Activated CD8-positive, alpha-beta memory T cell treated with anti-CD3 and anti-CD28 coated beads, Interleukin-2, amount 10 ng/mL, durations not matched to agents 7 days and 5 days (primary cell): ENCODE measurements at places on chromosomes 1 and 21.

GRCh38 chr1:56578138-56578962, 1.0 kb downstream of the PLPP3 start:
- no peak for DNase-seq

DNA sequence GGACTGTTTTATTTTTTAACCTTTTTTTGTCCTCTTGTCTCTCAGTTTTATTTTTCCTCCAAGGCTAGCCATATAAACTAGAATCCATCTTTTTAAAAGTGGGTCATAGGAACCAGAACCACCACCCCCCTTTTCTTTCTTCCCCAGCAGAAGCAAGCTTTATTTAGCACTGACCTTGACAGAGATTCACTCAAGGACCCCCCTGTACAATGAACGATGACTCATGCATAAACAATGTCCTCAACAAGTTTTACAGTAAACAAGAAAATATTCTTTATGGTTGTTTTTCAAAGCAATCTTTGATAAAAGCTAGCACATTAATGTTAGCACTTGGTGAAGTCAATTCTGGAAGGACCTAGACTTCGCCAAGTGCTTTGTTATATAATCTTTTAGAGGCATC, 14.1 kb downstream of the PKN2 start:
- DNase-seq = no peak

GRCh38 chr1:247090455-247090854, 11.8 kb upstream of the ZNF670 start:
- no peak for DNase-seq

DNA sequence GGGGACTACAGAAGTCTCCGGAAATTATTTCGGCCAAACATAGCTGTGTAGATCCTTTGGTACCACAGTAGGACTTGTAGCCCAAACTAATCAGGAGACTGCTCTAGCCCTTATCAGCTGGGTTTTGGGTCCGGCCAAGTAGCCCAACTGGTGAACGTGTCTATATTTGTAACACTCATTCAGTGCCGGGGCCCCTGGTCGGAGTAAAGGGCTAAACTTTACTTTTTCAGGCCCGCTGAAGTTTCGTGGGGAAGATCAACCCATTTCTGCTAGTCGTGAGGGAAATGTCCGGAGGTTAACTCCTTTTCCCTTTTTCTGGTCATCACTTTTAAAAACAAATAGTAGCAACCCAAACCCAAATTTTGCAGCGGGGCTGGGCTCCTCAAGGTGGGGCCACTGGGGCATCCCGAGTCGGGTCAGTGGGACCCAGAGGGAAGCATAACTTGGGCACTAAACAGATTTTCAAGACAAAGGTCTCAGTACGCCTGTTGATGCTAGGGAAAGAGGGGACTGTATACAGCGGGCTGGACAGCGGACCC, 1.7 kb downstream of the LHX9 start:
- no peak for DNase-seq

DNA sequence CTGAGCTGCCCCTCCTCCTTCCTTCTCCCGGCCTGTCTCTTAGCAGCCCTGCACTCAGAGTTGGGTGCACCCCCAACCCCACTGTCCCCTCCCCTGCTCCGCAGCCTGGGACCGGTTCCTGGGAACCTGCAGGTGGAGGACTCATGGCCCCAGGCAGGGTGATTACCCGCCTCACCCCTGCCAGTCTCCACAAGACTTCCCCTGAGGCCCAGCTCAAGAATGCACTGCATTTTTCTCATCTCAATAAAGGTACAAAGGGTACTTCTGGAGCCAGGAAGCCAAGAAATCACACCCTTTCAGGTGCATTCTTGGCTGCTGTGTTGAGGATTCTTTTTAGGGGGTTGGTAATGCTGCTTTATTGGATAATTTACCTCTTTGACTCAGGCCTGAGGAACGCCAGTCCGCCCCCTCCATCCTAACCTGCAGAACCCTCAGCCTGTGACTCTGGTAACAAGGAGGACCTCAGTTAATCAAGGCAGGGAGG, 126.3 kb upstream of the TMPRSS2 start:
- no peak for DNase-seq

DNA sequence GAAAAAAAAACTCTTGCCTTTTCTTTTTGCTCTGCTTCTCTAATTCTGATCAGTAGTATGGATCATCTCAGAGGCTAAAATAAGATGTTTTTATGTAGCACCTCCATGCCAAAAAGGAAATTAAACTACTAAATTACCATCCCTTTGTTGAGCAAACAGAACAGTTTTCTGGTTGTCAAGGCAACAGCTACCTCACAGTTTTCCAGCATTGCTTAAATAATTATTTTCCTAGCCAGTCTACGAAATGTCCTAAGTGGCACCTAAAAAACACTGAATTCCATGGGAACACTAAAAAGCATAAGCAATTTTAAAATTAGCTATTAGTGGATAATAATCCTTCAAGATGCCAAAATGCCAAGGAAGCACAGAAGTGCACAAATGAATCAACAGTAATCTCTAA, 61.7 kb downstream of the ARID4B start:
- DNase-seq = no peak

GRCh38 chr1:240395336-240395735, 216.6 kb downstream of the GREM2 start:
- no peak for DNase-seq

DNA sequence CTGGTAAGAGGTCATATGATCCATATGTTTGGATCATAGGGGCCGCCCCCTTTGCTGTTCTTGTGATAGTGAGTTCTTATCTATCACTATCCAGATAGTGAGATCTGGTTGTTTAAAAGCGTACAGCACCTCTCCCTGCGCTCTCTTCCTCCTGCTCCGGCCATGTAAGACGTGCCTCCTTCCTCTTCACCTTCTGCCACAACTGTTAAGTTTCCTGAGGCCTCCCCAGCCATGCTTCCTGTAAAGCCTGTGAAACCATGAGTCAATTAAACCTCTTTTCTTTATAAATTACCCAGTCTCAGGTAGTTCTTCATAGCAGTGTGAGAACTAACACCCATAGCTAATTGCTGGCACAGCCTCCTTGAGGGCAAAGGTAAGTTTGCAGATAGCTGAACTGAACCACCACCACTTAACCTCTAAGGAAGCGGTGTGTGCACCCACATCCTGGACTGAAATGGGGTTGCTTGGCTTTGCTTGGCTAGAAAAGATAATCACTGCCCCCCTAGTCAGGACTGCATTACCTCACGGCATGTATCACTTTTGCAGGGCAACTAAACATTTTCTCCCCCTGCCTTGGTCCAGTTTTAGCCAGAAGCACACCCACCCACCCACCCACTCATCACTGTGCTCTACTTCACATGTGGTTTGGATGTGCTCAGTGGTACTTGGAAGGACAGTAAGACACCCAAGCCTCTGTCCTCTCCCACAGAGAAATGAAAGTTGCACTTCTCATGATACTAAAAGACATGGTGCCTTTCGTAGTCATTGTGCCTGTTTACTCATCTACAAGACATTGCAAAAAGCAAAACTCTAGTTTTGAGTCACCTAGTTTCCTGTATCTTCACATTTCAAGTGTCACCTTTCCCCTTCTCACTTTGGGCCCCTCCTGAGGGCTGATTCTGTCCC, 23.1 kb upstream of the PTAFR start:
- peak; percentile 97 for DNase-seq

- peak; percentile 70 for DNase-seq
These were observed 1.0 kb upstream of the CDKN2C start for GRCh38 chr1:50968821-50969610.

GRCh38 chr1:51906306-51907078, 28.0 kb upstream of the NRDC start:
- no peak for DNase-seq

- DNase-seq = no peak
These were observed 60.7 kb downstream of the MORN1 start for GRCh38 chr1:2330519-2331199.

DNA sequence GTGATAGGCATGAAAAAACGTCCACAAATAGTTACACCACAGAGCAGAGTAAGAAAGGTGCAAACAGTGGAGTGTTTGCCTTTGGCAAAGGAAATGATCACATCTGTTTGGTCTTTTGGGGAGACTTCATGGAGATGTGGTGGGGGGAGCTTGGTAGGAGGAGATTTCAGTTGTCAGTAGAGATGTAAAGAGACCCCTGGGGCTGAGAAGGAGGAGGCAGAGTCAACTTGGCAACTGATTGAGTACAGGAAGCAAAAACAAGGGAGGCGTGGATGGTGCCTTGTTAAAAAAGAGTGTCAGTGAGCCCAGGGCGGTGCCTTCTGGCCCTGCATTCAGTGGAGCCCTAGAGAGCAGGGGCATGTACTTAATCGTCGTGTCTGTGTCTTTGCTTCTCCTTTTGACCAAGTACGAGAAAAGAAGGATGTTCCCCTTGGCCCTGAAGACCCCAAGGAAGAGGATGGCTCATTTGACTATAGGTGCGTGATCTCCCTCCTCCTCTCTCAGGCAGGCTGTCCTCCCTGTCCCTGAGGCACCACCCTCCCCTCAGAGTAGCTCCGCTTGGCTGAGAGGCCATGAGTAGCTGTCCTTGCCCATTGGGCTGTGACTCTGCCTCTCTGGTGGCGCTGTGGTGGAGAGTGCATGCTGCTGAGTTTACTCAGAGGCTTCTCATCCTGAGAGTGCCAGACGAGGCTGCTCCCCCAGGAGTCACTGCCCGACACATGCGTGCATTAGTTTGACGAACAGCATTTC, 30.4 kb upstream of the CNTN2 start:
- no peak for DNase-seq
